Nasal cavity respiratory epithelium epithelial cell of viscerocranial mucosa (primary cell): ENCODE measurements at places on chromosomes 5 and 9. TPM values are rescaled to one million over a fixed set of nuclear protein-coding genes. Genes with fewer than 3 reads are reported as not detected.

The LCN15 gene
- total RNA-seq: not detected in 2 replicates

The VAV2 gene
- total RNA-seq: 21.2 and 56.4 TPM in 2 replicates

The BTNL3 gene
- total RNA-seq: not detected in 2 replicates

The FLT4 gene
- under 0.01 TPM in 1 of 2 replicates, not detected in the other for total RNA-seq
